Caki2 (cell line): ENCODE measurements at places on chromosomes 6 and 20. TPM values are rescaled to one million over a fixed set of nuclear protein-coding genes. Genes with fewer than 3 reads are reported as not detected.

GRCh38 chr6:44263354-44264100 lies 1.8 kb downstream of the NFKBIE start:
- peak; percentile 60 for DNase-seq

GRCh38 chr6:116392132-116393013 lies 21.6 kb downstream of the DSE start:
- DNase-seq: no peak

- DNase-seq: no peak
These were observed 163.3 kb downstream of the TAF4 start for GRCh38 chr20:61902221-61902869.

DNA sequence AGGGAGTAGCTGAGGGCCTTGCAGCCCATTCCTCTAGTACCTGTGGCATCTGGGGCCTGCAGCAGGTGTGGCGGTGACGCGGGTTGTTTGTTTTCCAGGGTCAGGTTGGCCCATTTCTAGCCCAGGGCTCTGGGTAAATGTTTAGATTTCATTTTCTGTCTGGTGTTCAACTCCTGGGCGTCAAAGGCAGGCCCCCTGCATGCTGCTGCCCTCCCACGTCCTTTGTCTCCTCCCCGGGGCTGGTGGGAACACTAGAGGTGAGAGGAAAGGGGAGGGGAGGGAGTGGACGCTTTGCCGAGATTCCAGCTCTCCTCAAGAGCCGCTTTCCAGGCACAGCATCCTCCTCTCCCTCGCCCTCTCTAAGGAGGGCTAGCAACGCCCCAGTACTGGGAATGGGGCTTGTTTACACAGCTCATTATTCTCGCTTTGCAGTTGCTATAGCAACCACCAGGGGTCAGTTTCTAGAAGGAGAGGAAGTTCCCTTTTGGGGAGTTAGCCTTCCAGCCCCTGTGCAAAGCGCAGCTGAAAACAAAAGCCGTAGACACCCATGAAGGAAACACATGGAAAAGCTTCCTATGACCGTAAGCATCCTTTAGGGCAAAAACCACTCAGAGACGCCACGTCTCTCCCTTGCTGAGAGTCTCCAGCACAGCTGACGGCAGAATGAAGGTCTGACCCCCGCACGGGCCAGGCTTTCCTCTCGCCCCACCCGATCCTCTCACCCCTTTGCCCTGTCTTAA lies 170.6 kb downstream of the LY86 start:
- DNase-seq: no peak

GRCh38 chr6:150280703-150281102 lies 88.1 kb upstream of the IYD start:
- no peak for DNase-seq

GRCh38 chr6:63460971-63461370 lies 111.3 kb upstream of the LOC128125822 start:
- DNase-seq: no peak

DNA sequence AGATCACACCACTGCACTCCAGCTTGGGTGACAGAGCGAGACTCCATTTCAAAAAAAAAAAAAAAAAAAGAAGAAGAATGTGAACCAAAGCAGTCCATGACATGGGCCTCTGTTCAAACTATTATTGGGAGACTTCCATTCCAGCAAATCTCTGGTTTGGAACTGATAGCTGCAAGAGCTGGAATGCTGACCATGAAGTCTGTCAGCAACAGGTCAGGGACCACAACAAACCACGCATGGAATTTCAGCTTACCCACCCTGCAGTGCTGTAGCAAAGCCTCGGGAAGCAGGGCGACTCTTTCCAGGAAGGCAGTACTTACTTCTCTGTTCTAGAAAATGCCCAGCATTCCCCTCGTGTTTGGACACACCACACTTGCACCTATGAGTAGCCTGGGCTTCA lies 34.1 kb upstream of the TBC1D7 start:
- DNase-seq: peak; percentile 14

DNA sequence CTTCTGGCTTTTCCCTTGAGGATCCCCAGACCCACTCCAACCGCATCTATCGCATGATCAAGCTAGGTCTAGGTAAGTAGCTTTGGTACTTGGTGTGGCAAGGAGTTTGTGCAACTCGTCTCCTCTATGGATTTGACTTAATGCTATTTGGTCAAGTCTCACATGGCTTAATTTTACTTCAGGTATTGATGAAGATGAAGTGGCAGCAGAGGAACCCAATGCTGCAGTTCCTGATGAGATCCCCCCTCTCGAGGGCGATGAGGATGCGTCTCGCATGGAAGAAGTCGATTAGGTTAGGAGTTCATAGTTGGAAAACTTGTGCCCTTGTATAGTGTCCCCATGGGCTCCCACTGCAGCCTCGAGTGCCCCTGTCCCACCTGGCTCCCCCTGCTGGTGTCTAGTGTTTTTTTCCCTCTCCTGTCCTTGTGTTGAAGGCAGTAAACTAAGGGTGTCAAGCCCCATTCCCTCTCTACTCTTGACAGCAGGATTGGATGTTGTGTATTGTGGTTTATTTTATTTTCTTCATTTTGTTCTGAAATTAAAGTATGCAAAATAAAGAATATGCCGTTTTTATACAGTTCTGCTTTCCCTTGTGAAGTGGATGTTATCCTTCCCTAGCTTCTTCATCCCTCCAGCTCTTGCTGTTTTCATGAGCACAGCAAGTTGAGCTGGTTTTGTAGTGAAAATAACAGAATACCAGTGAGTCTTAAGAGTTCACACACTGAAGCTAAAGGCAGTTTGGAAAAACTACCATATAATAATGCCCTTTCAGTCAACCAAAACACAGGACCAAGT lies 3.8 kb downstream of the SLC35B2 start:
- peak; percentile 43 for DNase-seq

The SPATA25 gene
- total RNA-seq: 0.43 TPM in 1 of 2 replicates, not detected in the other

The TP53TG5 gene
- total RNA-seq: not detected in 2 replicates
